ENCODE measurements at places on chromosomes 4 and X.

- DNase-seq, result no peak
Observed at GRCh38 chr4:173413036-173413435, 14.1 kb upstream of the SCRG1 start.

DNA sequence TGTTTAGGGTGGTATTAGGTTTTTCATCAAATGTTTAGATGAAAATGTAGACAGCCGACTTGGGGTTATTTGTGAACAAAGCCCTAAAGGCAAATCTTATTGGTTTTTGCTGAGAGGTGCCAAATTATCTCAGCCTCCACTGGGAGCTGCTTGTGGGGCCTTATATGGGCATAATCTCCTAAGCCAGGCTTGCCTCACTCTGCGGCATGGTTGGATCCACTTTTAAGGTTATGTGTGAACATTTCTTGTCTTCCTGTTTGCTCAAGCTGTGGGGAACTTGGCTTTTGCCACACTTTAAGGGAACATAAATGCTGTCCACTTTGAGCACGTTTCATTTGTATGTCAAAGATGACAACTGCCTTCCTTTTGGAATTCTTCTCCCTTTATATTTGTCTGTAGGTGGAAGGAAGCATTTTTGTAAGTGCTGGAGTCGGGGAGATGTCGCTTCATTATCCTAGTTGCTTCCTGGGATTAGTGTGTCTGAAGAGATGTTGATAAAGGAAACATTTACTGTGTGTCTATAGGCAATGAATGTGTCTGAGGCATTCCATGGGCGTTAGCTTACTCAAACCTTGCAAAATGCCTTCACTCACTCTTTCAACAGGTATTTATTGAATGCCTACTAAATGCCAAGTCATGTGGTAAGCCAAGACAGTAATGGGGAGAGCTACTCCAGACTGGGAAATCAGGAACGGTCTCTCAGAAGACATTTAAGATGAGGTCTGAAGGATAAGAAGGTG, 78.3 kb downstream of the SLC9A6 start:
- no peak for DNase-seq

DNA sequence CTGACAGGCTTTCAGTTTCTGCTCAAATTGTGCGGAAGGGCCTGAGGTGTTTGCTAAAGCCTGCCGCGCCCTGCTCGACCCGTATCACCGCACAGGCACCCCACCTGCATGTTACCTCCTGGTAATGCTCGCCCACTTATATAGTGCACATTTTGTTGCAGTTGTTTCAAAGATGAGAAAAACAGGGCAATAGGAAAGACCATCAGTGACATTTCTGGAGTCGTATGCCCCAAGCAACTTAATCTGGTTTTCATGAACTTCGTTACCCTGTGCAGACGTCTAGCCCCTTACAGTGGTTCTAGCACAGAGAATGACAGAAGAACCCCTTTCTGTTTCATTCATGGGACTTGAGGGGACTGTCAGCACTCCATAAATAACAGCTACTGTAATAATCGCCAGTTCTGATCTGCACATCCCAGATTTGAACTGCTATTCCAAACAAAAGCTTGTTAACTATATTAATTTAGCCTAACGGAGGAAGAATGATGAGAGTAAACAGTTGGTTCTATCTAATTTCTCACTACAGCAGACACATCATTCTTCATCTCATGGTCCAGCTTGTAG, 940 bp upstream of the DCTD start:
- DNase-seq, result no peak

GRCh38 chrX:8586953-8587352, 122.3 kb downstream of the VCX3B start:
- no peak for DNase-seq

- no peak for DNase-seq
Observed at GRCh38 chrX:37809970-37810369, 30.1 kb downstream of the CYBB start.

GRCh38 chr4:155444721-155445120, 68.0 kb upstream of the MAP9 start:
- DNase-seq, result no peak

All from activated CD4-positive, alpha-beta T cell treated with anti-CD3 and anti-CD28 coated beads, Interleukin-2, amount 10 ng/mL, durations not matched to agents 7 days and 5 days (primary cell).